ENCODE measurements at places on chromosomes 16 and 17.

DNA sequence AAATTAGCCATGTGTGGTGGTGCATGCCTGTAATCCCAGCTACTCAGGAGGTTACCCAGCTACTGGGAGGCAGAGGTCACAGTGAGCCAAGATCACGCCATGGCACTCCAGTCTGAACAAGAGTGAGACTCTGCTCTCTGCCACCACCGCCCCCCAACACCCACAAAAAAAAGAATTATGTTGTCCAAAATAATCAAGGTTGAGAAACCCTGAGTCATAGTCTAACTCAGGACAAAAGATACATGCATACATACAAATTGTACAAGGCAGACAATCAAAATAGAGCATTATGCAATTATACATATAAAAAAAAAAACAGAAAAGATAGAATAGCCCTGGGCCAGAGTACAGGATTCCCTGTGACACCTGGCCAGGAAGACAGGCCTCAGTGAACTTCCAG is 6.6 kb upstream of the KPNB1 start:
- no peak for DNase-seq

DNA sequence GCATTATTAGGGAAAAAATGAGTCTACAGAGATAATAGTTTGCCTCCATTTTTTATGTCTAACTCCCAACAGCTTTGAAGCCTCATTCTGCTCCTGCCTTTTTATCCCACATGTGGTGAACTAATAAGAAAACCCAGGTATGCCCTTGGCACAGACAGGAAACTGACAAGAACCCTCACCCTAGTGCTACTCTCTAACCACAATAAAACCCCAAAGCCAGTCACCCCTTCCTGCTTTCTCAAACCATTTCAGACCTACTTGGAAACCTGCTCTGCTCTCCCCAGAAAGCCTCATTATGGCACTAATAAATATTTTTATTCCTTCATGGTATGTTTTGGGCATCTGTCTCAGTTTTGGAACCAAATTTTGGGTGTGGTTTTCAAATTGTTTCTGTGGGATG is 3.9 kb upstream of the MARVELD3 start:
- DNase-seq: no peak

DNA sequence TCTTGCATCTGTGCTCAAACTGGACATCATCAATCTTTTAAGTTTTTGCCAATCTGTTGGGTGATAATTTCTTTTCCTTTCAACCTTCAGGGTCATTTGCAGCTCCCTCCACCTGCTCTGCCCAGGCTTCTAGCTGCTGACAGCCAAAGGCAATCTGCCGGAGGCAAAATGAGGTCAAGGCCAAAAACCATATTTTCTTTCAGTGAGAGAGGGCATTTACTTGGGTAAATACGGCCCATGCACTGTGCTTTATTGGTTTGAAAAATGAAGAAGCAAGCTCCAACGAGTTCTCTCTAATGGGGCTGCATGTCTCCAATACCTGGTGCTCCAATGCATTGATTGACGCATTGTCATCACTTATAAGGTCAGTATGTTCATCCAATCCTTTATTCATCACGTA is 23.1 kb downstream of the RBFOX1 start:
- no peak for DNase-seq

DNA sequence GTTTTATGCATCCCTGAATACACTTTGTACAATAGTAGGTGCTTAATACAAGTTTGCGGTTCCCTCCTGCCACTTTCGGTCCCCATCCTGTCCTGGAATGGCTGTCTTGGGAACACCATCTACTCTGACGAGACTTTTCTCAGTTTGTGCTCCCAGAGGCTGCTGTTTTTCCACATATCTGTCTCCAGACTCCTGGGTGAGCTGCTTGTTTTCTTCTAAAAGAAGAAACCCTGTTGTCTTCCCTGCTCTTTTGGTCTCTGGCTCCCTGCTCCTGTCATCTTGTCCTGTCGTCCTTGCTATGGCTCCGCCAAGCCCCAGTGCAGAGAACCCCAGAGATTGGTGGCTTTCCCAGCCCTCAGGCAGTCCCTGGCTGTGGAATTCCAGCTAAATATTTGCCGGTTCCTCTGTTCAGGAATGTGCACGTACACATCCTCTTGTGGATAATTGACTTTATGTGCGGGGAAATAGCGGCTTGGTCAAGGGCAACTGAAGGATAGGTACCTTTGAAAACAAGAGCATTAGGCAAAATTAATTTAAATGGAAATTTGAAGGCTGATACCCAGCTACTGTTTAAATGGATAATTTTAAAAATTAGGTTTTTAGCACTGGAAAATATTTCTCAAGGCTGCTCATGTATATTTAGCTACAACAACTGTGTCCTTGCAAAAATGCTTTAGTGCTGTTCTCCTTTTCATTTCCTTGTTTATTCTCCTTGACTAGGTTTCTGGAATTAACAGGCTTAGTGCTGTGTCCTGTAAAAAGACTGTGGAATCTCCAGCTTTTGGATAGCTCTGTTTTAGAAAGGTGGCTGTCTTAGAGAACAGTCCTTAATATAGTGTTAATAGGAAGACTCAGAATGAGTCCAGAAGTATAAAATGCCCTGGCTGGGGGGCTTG is 50.2 kb upstream of the SLC12A3 start:
- DNase-seq: no peak

GRCh38 chr16:12572316-12572985 is 231.2 kb downstream of the CPPED1 start:
- no peak for DNase-seq

GRCh38 chr16:30557707-30557956 is 542 bp downstream of the ZNF764 start:
- DNase-seq: no peak

- no peak for DNase-seq
Observed at GRCh38 chr17:19705771-19706770, 10.3 kb downstream of the SLC47A2 start.

All from suppressor macrophage treated with lipopolysaccharide for 4 hours (primary cell).